ENCODE measurements at places on chromosomes 1 and 21.

GRCh38 chr1:233614743-233615521 lies 1.0 kb downstream of the KCNK1 start:
- no peak for DNase-seq

- no peak for DNase-seq
Measured at GRCh38 chr1:163872067-163872466, 550.3 kb downstream of the NUF2 start.

DNA sequence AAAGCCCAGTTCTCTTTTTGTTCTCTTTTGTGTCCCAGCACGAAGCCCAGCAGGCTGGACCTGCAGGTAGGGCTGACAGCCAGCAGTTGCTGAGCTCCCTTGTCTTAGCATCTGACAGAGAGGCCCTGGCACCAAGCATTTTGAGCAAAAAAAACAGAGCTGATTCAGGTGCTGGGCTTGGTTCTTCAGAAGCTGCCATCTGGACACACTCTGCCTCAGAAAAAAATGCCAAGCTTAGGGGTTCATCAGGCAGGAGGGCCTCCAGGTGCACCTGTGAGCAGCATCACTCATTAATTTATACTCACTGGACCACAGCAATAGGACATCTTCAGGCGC lies 167.1 kb upstream of the PLD5 start:
- no peak for DNase-seq

DNA sequence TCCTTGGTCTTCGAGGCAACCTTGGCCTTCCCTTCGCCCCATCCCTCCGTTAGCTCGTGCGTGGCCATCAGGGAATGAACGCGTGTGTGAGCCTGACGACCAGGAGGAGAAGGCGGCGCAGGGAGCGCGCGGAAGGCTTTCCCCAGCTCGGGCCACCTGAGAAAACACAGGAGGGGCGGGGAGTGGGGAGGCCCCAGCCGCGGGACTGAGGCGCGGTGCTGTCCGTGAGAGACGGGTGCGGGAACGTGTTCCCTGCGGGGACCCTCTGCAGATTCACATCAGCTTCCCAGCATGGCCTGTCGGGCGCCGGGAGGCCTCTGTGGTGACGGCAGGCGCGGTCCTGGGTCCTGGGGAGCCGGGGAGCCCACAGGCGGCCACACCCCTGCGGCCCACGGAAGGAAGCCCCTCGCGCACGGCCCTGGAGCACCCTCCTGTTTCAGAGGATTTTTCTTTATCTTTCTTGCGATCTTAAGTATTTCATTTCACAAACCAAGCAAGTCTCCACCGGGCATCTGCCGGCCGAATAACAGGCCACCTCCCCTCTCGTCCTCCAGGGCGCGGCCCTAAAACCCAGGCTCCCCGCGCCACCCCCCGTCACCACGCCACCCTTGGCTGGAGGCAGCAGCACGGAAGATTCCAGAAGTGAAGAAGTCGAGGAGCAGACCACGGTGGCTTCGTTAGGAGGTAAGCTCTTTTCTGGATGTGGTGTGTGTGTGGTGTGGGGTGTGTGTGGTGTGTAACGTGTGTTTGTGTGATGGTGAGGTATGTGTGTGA lies 66.3 kb downstream of the SLC19A1 start:
- no peak for DNase-seq

DNA sequence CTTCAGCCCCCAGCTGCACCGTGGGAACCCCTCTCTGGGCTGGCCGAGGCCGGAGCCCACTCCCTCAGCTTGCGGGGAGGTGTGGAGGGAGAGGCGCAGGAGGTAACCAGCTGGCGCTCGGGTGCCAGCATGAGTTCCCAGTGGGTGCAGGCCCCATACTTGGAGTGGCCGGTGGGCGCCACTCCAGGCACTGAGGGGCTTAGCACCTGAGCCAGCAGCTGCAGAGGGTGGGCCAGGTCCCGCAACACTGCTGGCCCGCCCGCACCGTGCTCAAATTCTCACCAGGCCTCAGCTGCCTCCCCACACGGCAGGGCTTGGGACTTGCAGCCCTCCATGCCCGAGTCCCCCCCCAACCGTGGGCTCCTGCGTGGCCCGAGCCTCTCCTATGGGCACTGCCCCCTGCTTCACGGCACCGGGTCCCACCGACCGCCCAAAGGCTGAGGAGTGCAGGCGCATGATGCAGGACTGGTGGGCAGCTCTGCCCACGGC lies 47.2 kb downstream of the LRRC53 start:
- DNase-seq, result no peak

DNA sequence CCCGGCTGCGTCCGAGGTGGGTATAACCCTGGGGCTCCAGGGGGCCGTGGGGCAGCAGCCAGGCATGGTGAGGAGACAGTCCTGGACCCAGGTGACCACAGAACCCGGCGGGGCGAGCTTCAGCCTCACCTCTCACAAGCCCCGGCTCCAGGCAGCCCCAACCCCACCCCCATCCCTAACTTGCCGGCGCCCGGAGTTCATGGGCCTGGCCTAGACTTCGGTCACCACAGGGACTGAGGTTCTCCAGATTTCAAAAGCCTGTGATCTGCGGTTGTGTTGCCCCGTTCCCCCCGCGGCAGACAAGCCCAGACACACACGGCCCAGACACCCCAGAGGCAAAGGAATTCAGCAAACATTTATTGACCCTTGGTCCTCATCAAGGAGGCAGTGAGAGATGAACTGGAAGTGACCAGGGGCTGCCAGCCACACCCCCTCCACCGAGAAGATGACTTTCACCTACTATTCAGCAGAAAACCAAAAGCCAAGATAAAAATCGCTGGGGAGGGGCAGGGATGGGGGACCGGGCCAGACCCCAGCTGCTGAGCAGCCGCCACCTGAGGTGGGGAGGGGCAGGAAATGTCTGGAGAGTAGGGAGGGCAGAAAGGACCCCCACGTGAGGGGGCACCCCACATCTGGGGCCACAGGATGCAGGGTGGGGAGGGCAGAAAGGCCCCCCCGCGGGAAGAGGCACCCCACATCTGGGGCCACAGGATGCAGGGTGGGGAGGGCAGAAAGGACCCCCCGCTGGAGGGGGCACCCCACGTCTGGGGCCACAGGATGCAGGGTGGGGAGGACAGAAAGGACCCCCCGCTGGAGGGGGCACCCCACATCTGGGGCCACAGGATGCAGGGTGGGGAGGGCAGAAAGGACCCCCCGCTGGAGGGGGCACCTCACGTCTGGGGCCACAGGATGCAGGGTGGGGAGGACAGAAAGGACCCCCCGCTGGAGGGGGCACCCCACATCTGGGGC lies 3.9 kb downstream of the HES4 start:
- no peak for DNase-seq

- DNase-seq, result no peak
Measured at GRCh38 chr1:47660622-47661021, 222.8 kb downstream of the FOXD2 start.

GRCh38 chr21:37554661-37555379 lies 188.2 kb downstream of the DYRK1A start:
- no peak for DNase-seq

- no peak for DNase-seq
Measured at GRCh38 chr1:24643363-24644099, 429 bp downstream of the SRRM1 start.

- DNase-seq, result no peak
Measured at GRCh38 chr1:226870401-226871279, at the start of gene PSEN2. Gene PSEN2 (plus strand): TSS chr1:226870616. CDS start chr1:226881908, 11,292 bp downstream.

- DNase-seq, result no peak
Measured at GRCh38 chr1:153466908-153467307, 6.5 kb upstream of the S100A7 start.

GRCh38 chr1:200556002-200556401 lies 64.5 kb downstream of the KIF14 start:
- no peak for DNase-seq

GRCh38 chr1:232142403-232143314 lies 487.3 kb downstream of the SIPA1L2 start:
- no peak for DNase-seq
